ENCODE measurements at places on chromosomes 2 and 18.

DNA sequence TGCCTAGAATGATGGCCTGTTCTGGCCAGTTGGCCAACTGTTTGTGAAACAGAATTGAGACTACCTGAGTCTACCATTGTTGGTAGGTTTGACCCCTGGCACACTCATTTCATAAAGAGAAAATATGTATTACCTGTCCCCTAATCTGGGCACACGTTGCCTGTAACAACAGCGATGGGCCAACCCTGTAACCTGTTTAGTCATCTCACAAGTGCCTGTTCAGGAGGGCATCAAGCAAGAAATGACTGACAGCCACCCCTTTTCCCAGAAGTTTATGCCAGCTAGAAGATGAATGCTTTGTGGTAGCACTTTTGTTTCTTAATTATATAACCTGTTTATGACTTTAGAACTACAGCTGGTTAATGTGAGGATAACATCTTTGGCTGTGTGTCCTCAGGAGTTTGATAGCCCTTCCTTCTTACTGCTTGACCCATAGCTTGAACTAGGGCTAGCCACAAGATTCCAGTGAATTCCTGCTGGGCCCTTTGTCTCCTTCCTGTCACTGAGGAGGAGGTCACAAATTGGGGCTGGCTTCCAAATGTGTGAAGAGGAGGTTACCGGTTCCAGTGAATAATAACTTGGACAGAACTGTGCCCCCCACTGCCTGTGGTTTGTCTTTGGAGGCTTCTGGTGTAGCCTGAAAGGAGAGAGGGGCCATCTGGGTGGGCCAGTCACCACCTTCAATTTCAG lies 273.9 kb upstream of the EPAS1 start:
- no peak for DNase-seq

GRCh38 chr2:233553366-233553765 lies 13.2 kb downstream of the USP40 start:
- DNase-seq, result no peak

- no peak for DNase-seq
Measured at GRCh38 chr2:19677825-19678518, 223.8 kb downstream of the TTC32 start.

GRCh38 chr2:170930991-170931266 lies 1.9 kb downstream of the GORASP2 start:
- no peak for DNase-seq

Data from stimulated activated CD4-positive, alpha-beta T cell treated with anti-CD3 and anti-CD28 coated beads, Interleukin-1b, Interleukin-23, amount 100 ng/mL, for 1 hour (primary cell).